ENCODE measurements at places on chromosomes 7 and 10.

DNA sequence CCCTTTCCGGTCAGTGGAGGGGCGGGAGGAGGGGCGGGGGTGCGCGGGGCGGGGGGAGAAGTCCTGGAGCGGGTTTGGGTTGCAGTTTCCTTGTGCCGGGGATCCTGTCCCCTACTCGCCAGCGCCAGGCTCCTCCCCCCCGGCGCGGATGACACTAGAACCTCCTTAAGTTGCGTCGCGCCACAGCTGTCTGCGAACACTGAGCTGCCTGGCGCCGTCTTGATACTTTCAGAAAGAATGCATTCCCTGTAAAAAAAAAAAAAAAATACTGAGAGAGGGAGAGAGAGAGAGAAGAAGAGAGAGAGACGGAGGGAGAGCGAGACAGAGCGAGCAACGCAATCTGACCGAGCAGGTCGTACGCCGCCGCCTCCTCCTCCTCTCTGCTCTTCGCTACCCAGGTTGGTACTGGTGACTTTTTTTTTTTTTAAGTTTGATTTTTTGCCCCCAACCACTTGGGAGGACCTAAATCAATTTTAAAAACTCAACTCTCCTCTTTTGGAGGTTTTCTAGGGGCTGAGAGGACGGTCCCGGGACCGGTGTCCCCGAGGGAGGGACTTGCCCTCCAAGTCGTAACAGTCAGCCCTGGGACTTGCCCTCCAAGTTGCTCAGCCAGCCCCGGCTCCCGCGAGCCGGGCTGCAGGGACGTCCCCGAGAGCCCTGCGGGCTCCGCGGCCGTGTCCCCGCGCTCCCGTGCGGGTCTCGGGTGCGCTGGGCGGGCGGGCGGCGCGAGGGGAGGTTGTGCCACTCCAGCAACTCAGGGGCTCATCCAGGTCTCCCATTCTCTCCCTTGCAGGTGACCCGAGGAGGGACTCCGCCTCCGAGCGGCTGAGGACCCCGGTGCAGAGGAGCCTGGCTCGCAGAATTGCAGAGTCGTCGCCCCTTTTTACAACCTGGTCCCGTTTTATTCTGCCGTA, at the start of gene GATA3:
Gene GATA3 (plus strand): TSS at position 195 of the 914 bp plus-strand sequence. CDS start 968 bp downstream, outside the sequence.
- DNase-seq = no peak

DNA sequence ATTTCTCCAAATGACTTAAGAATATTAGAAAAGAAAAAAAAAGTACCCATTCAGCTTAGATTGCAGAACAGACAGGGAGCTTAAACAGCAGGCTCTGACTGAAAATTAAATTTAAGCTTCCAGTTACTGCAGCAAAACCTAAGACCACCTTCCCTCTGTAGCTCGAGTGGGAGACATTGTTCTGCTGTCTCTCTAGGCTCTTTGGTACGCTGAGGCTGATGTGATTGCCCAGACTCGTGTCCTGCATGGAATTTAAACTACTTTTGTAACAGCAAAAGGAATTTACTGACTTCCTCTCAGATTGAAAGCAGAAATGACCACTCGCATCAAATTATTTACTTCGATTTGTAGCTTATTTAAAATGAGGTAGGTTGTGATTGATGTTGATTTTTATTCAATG, 124.6 kb downstream of the LRRTM3 start:
- DNase-seq = no peak

DNA sequence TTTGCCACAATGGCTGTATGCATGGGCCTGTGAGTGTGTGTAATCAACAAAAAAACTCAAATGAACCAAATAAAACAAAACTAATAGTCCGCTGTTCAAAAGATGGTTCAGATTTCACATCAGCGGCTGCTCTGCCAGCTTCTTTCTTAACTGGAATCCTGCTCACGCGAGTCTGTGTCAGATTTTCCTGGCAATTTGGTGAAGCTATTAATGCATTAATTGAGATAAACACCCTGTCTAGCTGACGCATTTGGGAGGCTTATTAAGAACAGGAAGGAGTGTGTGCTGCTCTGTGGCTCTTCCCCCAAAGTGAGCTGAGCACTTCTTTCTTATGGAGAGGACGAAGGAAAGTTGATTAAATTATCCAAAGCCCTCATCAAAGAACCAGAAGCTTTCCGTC, 336.6 kb upstream of the MKI67 start:
- DNase-seq = no peak

GRCh38 chr10:99487125-99487807, 45.5 kb upstream of the NKX2-3 start:
- DNase-seq = no peak

GRCh38 chr10:112352044-112352443, 21.9 kb upstream of the ACSL5 start:
- no peak for DNase-seq

DNA sequence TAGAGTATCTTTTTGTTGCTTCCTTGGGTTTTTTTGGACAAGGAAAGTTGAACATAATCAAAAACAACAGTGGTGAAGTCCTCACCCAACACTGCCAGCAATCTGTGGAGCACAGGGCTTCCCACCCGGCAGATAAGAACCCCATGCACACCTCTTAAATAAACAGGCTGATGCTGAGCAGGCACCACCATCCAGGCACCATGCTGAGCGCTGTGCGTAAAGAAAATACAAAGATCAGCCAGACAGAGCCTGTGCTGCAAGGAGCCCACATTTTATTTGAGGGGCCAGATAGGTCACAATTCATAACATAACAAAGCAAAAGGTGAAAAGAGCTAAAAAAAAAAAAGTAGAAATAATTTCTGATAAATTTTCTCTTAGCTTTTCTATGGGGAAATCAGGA, 231.2 kb downstream of the PTPRN2 start:
- DNase-seq = no peak

DNA sequence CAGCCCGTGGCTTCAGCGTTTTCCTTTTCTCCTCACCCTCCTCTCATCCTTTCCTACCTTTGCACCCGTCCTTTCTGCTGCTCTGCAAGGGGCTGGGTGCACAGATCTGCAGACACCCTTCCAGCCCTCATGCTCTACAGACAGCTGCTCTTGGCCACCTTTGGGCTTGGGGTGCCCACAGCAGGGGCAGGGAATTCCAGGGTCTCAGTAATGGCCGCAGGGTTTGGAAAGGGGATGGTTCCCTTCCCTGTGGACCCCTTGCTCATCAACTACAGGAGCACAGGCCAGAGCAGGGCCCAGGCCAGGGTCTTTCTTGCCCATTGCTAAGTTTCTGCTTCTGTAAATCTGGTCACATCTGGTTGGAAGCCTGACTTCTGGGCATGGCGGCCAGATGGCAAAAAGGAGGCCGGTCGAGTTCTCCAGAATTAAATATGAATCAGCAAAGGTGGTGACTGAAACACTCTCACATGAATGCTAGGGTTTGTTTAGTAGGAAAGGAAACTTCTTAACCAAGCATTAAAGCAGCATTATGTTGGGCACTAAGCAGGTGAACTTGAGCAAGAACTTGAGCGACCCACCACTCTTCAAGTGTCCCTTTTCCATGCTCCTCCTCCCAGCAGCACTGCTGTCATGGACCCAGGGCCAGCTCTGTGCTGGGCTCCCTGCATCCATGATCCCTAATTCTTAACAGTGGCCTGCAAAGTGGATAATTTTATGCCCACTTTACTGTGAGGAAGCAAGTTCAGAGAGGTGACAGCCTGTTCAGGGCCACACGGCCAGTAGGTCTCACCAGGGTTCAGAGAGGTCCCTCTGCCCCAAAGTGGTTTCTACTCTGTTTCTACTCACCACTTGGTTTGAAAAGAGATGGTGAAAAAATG, 1.5 kb downstream of the ECHDC3 start:
- DNase-seq = no peak

DNA sequence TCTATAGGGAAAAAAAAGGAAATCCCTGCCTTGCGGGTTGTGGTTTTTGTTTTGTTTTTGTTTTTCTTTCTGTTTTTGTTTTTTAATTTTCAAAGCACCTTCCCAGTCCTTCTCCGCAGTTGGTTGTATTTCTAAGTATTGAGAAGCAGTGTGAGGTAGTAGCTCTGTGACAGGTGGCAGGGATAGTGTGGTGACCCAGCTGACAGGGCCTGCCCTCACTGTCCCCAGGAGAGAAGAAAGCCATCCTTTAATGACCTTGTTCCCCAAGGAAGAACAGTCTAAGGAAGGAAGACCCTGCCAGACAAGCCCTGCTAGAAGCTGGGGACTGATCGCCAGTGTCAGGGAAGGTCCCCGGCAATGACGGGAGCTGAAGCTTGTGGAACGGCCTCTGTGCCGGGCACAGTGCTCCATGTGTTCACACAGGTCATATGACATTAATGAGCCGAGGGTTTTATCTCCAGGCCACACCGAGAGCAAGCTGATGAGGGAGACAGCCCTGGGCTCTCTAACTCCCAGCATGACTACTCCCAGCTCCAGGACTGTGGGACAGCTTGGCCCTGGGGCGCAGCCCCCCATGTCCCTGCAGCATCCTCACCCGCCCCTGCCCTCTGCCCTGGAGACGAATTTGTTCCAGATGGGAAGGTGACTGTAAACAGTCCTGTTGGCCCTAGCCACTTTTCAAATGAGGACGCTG, 69.0 kb upstream of the LRRC18 start:
- no peak for DNase-seq

DNA sequence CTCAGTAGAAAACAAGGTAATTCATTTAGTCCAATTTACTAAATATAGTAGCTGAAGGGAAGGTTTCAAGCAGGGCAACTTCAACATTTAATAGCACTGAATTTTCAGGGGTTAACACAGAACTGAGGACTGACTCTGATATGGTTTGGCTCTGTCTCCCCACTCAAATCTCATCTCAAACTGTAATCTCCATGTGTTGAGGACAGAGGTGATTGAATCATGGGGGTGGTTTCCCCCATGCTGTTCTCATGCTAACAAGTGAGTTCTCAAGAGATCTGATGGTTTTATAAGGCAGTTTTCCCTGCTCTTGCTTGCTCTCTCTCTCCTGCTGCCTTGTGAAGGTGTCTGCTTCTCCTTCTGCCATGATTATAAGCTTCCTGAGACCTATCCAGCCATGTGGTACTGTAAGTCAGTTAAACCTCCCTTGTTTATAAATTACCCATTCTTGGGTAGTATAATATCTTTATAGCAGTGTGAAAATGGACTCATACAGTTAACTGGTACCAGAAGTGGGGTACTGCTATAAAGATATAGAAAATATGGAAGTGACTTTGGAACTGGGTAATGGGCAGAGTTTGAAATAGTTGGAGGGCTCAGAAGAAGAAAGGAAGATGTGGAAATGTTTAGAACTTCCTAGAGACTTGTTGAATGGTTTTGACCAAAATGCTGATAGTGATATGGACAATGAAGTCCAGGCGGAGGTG, 9.8 kb upstream of the UMAD1 start:
- no peak for DNase-seq

DNA sequence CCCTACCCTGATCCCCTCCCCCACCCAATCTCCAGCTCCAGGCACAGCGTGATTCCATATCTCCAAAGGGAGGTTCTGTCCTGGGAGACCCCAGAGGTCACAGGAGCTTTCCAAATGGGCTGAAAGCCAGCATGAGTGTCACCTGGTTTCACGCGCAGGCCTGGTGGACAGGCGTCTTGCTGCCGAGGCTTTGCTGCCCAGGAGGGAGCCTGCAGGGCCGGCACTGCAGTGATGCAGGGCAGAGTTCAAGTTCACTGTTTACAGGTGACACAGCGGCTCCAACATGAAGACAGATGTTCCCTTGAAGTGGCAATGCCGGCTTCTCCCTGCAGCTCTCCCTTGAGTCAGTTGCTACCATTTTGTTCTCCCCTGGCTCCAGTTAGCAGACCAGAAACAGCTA, 104.3 kb downstream of the TCERG1L start:
- no peak for DNase-seq

DNA sequence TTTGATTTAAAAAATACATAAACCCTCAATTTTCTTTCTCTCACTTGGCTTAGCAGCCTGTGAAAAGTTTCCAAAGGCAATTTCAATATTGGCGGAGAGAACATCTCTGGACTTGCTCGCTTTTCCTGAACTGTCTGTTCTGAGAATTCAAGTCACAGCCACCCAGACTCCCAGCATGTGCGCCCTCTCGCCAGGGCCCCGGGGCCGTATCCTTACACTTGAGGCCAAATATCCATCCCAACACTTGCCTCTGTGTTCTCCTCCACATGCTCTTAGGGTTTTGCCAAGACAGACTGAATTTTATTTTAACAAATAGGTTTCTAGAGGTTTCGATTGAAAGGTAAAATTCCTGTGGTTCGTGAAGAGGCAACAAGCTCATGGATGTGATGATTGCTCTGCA, 111.5 kb upstream of the GPR26 start:
- DNase-seq = no peak

DNA sequence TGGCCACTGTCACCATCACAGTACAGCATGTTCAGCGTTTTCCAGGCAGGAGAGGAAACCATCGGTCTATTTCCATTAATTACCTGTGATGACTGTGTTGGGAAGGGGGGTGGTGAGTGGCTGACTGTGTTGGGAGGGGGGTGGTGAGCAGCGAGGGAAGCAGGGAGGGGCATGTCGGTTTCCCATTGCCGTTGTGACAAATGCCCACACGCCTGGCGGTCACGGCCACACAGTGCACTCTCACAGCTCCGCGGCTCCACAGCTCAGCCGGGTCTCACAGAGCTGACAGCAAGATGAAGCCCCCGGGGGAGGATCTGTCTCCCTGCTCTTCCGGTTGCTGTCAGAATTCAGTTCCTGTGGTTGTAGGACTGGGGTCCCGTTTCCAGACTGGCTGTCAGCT, 39.0 kb downstream of the AP5Z1 start:
- DNase-seq = no peak

DNA sequence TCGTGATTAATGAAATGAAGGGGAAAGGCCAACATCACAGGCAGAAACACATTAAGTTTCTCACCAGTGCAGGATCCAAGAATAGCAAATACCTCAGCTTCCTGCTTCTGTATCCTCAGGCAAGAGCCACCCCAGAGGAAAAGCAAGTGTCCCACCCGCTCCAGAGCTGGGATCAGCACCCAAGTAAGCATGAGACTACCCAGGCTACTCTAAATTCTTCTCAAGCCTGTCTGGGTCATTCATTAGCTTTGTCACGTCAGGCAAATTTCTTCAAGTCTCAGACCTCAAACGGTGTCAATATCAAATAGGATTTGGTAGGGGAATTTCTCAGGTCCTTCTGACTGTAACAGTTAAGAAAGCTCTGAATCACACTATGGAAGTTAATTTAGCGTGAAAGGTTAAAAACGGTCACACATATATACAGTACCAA, 59.0 kb downstream of the GNA12 start:
- DNase-seq = no peak

DNA sequence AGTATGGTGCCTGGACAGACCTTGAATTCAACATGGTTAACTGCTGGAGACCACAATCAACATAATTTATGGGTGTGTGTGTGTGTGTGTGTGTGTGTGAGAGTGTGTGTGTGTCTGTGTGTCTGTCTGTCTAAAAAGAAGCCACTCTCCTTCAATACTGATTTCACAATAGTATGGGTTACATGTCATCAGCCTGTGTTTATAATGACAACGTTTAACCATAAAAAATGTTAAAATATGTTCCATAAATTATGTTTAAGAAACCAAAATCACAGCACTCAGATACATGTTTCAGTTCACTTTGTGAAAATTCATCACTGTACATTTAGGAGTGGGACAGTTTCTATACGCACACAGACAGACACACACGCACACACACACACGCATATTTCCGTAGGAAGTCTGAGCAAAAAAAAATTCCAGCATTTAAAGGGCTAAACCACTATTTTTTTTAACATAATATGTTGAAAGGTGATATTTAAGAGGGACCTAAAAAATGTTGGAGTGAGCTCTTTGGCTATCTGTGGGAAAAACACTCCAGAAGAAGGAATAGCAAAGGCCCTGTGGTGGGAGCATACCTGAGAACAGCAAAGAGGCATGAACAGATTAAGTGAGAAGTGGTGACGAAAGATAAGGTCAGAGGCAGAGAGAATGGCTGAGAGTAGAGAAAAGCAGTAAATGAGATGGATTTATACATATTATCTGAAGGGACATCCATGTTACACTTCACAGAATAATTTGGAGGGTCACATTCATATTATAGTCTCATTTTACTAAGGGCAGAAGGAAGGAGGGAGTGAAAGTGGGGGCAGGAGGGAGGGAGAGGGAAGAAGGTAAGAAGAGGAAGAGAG, 10.9 kb downstream of the PDZD8 start:
- no peak for DNase-seq

All from SHP77 (cell line).